ENCODE measurements at places on chromosomes 3 and 15.

GRCh38 chr3:40047406-40047805, 238.0 kb downstream of the MYRIP start:
- H3K27ac ChIP-seq: no peak overlapping the region
- DNase-seq: no peak
- H3K4me3 ChIP-seq: no peak overlapping the region
- H3K27me3 ChIP-seq: no peaks in the 10 kb centered on the region
- H3K36me3 ChIP-seq: no peaks in the 10 kb centered on the region

GRCh38 chr3:48835650-48836366, 11.9 kb downstream of the PRKAR2A start:
- H3K36me3 ChIP-seq: no peaks in the 10 kb centered on the region
- no peaks in the 10 kb centered on the region for H3K27me3 ChIP-seq
- no peak overlapping the region for H3K27ac ChIP-seq
- no peak overlapping the region for H3K4me3 ChIP-seq

- DNase-seq: no peak
- no peaks in the 10 kb centered on the region for H3K27me3 ChIP-seq
- no peak overlapping the region for H3K27ac ChIP-seq
- no peaks in the 10 kb centered on the region for H3K36me3 ChIP-seq
- H3K4me1 ChIP-seq: no peaks in the 10 kb centered on the region
- no peak overlapping the region for H3K4me3 ChIP-seq
Measured at GRCh38 chr3:3902161-3902560, 102.9 kb downstream of the LRRN1 start.

- peaks cover 7% of the 10 kb centered on the region for H3K4me1 ChIP-seq
- no peaks in the 10 kb centered on the region for H3K36me3 ChIP-seq
- H3K27me3 ChIP-seq: no peaks in the 10 kb centered on the region
- no peak overlapping the region for H3K4me3 ChIP-seq
- DNase-seq: no peak
- no peak overlapping the region for H3K27ac ChIP-seq
Measured at GRCh38 chr3:13580256-13581023, 31.5 kb downstream of the FBLN2 start.

DNA sequence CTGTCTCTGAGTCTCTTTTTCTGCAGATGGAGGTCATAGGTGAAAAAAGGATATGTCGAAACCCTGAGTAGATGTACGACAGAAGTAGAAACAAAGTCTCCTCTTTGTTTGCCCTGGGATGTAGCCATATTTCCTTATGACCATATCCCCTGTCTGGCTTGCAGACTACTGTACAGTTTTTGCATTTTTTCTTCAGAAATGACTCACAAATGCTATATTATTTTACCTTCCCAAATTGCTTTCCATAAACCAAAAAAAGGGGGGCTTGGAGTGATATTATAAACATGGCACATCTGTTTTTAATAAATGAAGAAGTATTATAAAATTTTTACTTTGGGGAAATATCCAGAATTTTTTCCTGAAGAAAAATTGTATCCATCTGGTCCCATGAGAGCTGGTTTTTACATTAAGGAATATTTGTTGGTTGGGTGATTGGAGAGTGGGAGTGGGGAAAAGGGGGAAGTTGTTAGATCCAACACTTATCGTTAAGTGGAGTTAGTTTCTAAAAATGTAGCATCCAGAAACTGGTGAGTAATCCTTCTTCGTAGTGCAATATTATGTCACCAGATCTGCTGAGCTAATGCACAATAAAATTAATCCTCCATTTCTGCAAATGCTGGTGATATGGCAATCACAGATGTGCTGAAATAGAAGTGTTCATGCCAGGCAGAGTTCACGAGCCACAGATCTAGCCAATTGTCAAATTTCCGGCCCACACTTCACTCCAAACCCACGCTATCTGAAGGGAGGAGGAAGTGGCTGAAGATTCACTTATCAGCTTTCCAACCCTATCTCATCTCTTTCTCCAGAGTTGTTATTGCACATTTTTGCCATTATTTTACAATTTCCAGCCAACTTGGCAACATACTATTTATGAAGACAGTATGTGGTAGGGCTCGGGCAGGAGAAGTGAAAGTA, 313.6 kb upstream of the ATP11B start:
- peaks cover 2% of the 10 kb centered on the region for H3K27me3 ChIP-seq
- no peak for DNase-seq
- no peak overlapping the region for H3K4me3 ChIP-seq

GRCh38 chr3:64239841-64240240, 14.6 kb upstream of the PRICKLE2 start:
- no peak overlapping the region for H3K27ac ChIP-seq
- no peak overlapping the region for H3K4me3 ChIP-seq
- H3K36me3 ChIP-seq: no peaks in the 10 kb centered on the region
- no peaks in the 10 kb centered on the region for H3K4me1 ChIP-seq
- DNase-seq: no peak
- H3K27me3 ChIP-seq: peaks cover 2% of the 10 kb centered on the region

GRCh38 chr15:64134345-64134829, 17.1 kb upstream of the SNX22 start:
- no peak overlapping the region for H3K4me3 ChIP-seq
- H3K27me3 ChIP-seq: no peaks in the 10 kb centered on the region
- no peak for DNase-seq

Measured in naive thymus-derived CD8-positive, alpha-beta T cell (primary cell).